ENCODE measurements at places on chromosomes 5 and 9. TPM values are rescaled to one million over a fixed set of nuclear protein-coding genes. Genes with fewer than 3 reads are reported as not detected.
A peak's percentile ranks its signal among the peaks of the same experiment; 100 is the strongest.

DNA sequence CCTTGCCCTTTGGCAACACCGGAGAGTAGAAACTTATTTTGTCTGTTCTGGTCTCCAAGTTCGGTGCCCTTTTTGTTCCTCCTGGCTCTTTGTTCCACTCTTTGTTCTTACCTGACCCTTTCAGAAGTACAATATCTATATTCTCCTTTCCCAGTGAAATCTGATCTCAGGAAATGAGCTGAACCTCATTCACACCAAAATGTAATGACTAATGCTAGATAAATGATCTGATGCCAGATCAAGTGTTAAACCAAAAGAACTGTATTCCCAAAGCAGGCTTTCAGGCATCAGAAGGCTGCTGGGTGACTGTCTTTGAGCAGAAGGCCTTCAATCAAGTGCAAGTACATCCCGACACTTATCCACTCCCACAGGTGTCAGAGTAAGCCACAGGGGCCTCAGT is 156.4 kb downstream of the SPOCK1 start:
- H3K27me3 ChIP-seq = peaks cover 18% of the 10 kb centered on the region
- no peak overlapping the region for H3K27ac ChIP-seq
- no peaks in the 10 kb centered on the region for H3K36me3 ChIP-seq
- peaks cover 4% of the 10 kb centered on the region for H3K4me1 ChIP-seq
- no peak for DNase-seq

DNA sequence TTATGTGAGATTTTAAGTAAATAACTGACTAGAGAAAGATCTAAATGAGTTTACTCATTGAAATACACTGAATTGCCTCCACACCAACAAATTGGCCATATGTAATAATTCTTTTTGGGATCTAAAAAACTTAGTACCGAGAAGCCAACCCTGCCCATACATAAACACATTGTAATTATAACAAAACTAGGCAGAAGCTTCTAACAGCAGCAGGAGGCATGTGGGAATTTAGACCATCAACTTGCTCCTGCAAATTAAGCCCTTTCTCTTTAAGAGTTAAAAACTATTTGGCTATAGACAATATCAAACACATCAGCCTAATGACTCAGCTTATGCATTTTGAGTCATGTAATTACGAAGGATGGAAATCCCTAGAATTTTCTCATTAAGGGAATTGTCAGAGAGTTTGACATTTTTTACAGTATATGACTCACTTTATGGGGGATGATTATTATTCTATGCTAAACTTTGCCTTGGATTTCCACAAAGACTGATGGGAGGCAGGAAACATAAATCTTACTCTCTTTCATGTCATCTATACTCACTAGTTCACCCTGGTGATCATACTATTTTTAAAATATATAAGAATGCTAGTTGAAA is 1.0 kb downstream of the IL7R start:
- no peak overlapping the region for H3K27ac ChIP-seq
- no peaks in the 10 kb centered on the region for H3K27me3 ChIP-seq
- H3K36me3 ChIP-seq = no peaks in the 10 kb centered on the region
- no peak overlapping the region for H3K4me3 ChIP-seq

DNA sequence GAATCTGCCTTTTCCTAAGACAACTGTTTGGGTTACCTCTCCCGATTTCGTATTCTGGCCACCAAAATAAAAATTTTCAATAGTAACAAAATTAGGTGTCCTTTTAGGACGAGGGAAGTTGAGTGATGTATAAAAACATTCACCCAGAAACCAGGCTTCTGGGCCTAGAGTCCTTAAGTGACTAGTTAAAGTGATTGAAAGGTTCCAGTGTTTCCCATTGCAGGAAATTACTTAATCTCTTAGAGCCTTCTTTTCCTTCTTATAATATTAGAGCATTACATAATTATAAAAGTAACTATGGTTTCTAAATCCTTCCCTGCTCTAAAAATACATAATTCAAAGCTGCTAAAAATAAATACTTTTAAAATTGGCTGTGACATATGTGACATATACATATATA is 7.3 kb downstream of the MCIDAS start:
- H3K4me3 ChIP-seq = no peak overlapping the region
- peaks cover 15% of the 10 kb centered on the region for H3K4me1 ChIP-seq
- no peak overlapping the region for H3K27ac ChIP-seq

- 0 out of 2 replicates have a peak, but pooled peaks cover 4% of the 10 kb centered on the region for H3K4me1 ChIP-seq
- no peaks in the 10 kb centered on the region for H3K36me3 ChIP-seq
- H3K27me3 ChIP-seq = no peaks in the 10 kb centered on the region
- no peak overlapping the region for H3K27ac ChIP-seq
- DNase-seq = no peak
Measured at GRCh38 chr9:125767349-125767748, 20.2 kb downstream of the PBX3 start.

DNA sequence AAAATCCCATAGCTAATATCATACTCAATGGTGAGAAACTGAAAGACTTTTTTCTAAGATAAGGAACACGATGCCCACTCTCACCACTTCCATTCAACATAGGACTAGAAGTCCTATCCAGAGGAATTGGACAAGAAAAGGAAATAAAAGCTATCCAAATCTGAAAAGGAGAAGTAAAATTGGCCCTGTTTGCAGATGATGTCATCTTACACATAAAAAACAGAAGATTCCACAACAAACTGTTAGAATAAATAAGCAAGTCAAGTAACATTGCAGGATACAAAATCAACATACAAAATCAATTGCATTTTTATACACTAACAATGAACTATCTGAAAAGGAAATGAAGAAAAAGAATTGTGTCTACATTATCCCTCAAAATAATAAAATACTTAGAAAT is 308.0 kb downstream of the MCTP1 start:
- H3K36me3 ChIP-seq = no peaks in the 10 kb centered on the region
- H3K4me1 ChIP-seq = no peaks in the 10 kb centered on the region
- H3K27me3 ChIP-seq = no peaks in the 10 kb centered on the region
- no peak overlapping the region for H3K4me3 ChIP-seq
- DNase-seq = no peak

DNA sequence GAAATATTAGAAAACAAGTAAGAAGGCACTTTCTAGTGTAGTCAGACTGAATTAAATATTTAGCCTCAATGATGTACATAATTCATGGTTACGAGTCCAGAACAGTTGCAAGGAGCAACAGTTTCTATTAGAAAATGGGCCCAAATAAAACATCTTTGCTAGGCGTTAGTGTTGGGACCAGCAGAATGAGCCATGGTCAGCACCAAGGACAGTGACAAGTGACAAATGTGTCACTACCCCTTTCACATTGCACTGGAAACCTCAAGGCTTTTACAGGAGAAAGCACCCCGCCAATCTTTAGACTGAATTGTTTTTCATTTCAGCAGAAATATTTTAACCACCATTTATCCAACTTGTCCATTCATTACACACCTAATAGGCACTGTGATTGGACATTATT is 301.3 kb upstream of the ADCY2 start:
- H3K27ac ChIP-seq = no peak overlapping the region
- no peaks in the 10 kb centered on the region for H3K36me3 ChIP-seq
- H3K4me3 ChIP-seq = no peak overlapping the region
- no peaks in the 10 kb centered on the region for H3K4me1 ChIP-seq
- H3K27me3 ChIP-seq = no peaks in the 10 kb centered on the region

- no peak overlapping the region for H3K4me3 ChIP-seq
- no peaks in the 10 kb centered on the region for H3K36me3 ChIP-seq
- no peak overlapping the region for H3K27ac ChIP-seq
- H3K4me1 ChIP-seq = no peaks in the 10 kb centered on the region
- DNase-seq = no peak
- peaks cover 22% of the 10 kb centered on the region for H3K27me3 ChIP-seq
Measured at GRCh38 chr9:101269591-101270283, 115.1 kb downstream of the BAAT start.

- DNase-seq = no peak
- H3K27ac ChIP-seq = no peak overlapping the region
- no peak overlapping the region for H3K4me3 ChIP-seq
- H3K27me3 ChIP-seq = no peaks in the 10 kb centered on the region
- no peaks in the 10 kb centered on the region for H3K36me3 ChIP-seq
Measured at GRCh38 chr5:173234129-173234790, 746 bp downstream of the NKX2-5 start.

- H3K4me1 ChIP-seq = no peaks in the 10 kb centered on the region
- no peaks in the 10 kb centered on the region for H3K27me3 ChIP-seq
- H3K4me3 ChIP-seq = no peak overlapping the region
- DNase-seq = no peak
- no peaks in the 10 kb centered on the region for H3K36me3 ChIP-seq
Measured at GRCh38 chr9:101510459-101510858, 23.2 kb upstream of the RNF20 start.

TRAF2 gene
- total RNA-seq = 28.4 TPM

PCDHB5 gene
- total RNA-seq = not detected

DNA sequence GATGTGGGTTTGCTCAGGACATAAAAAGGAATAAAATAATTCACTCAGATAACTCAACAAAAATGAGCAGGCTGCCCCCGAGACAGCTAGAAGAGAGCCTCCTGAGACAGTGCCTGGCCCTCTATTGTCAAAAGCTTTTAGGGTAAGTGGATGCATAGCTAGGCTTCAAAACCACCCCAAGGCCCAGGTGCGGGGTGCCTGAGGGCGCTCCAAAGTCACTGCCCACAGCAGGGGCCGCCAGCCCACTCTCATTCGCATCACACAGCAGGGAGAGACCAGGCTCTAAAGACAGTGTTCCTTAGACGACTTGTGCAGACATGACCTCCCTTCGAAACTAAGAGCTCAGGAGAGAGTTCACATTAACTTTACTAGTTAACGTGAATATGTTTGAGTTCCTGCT is 271.5 kb downstream of the FSTL4 start:
- no peak for DNase-seq
- no peak overlapping the region for H3K4me3 ChIP-seq
- peaks cover 5% of the 10 kb centered on the region for H3K4me1 ChIP-seq
- H3K36me3 ChIP-seq = no peaks in the 10 kb centered on the region
- no peaks in the 10 kb centered on the region for H3K27me3 ChIP-seq
- H3K27ac ChIP-seq = no peak overlapping the region

DNA sequence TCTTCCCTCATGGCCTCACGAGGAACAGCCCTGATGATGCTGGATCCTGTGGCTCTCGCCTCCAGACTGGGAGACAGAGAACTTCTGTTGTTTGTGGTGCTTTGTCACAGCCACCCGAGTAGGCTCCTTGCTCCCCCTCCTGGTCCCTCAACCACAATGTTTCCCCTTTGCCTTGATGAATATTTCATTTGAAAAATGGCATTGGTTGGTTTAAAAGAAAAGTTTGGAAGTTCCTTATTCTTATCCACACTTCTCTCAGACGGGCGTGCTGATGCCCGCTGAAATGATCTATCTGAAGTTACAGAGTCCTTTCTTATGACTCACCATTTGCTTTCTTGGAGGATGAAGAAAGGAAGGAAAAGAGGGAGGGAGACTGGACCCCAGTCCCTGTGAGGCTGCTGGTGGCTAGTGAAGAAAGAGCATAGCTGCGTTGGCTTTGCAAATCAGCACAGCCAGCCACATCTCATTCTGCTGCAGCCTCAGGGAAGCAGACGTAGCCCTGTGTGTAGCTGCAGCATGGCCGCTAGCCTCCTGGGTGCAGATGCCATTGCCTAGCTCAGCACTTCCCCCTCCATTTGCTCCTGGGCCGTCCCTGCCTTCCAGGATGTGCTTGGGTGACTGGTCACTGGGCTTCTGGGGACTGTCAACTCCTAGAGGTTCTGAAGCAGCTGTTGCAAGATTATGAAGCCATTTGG is 185.9 kb downstream of the ERCC6L2 start:
- no peak overlapping the region for H3K4me3 ChIP-seq
- H3K36me3 ChIP-seq = no peaks in the 10 kb centered on the region
- peak; percentile 10 for DNase-seq

DNA sequence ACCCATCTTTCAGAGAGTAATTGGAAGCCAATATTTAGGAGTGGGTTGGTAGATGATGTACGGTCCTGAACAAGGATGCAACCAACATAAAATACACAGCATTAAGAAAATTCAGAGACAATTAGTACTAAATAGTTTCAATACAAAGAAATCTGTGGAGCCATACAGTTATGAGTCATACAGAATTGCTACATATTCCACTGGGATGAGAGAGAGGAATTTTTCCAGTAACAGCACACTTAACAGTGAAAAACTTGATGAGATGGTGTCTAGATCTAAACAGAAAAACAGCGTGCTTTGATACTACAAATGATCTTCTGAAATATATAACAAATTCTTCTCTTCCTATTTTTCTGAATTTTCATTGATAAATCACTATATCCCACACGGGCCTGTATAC is 1999.3 kb upstream of the CDH9 start:
- no peak overlapping the region for H3K4me3 ChIP-seq
- no peaks in the 10 kb centered on the region for H3K27me3 ChIP-seq
- H3K36me3 ChIP-seq = no peaks in the 10 kb centered on the region
- no peaks in the 10 kb centered on the region for H3K4me1 ChIP-seq
- H3K27ac ChIP-seq = no peak overlapping the region

S1PR3 gene
- 0.07 TPM for total RNA-seq

- no peak overlapping the region for H3K27ac ChIP-seq
- H3K36me3 ChIP-seq = no peaks in the 10 kb centered on the region
- no peak overlapping the region for H3K4me3 ChIP-seq
- no peaks in the 10 kb centered on the region for H3K4me1 ChIP-seq
Measured at GRCh38 chr9:37531699-37532098, 44.5 kb downstream of the FBXO10 start.
